Aorta (tissue), 5 donors: ENCODE measurements at places on chromosomes 3 and 15. TPM values are rescaled to one million over a fixed set of nuclear protein-coding genes. Genes with fewer than 3 reads are reported as not detected.

DNA sequence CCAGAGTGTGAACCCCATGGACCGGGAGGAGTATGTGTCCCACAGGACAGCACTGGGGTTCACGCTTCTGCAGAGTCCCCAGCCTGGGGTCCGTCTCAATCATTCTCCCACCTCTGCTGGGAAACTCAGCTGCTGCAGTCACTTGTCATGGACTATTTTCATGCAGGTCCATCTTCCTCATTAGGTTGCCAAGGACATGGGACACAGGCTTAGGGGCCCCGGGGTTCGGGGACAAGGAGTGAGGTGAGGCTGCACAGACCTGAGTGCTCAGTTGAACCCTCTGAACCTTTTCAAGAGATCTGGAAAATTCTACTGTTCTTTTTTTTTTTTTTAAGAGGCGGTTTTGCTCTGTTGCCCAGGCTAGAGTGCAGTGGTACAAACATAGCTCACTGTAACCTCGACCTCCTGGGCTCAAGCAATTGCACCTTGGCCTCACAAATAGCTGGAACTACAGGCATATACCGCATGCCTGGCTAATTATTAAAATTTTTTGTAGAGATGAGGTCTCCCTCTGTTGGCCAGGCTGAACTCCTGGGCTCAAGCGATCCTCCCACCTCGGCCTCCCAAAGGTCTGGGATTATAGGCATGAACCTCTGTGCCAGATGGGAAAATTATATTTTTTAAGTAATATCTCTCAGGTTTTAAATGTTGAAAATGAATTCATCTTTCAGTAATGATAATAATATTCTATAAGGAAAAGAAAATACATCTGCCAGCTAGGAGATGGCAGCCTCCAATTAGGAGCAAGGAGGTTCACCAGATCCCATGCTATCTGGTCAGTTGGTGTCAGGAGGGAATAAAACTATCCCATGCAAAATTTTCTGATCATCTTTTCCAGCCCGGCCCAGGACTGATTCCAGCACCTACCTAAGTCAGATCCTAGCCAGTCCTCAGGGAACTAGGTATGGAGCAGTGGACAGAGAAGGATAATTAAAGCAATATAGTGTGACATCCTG, 45.2 kb downstream of the RPN1 start:
- no peak for DNase-seq

GRCh38 chr15:33844597-33844996, 123.7 kb upstream of the CHRM5 start:
- no peak for DNase-seq

DNA sequence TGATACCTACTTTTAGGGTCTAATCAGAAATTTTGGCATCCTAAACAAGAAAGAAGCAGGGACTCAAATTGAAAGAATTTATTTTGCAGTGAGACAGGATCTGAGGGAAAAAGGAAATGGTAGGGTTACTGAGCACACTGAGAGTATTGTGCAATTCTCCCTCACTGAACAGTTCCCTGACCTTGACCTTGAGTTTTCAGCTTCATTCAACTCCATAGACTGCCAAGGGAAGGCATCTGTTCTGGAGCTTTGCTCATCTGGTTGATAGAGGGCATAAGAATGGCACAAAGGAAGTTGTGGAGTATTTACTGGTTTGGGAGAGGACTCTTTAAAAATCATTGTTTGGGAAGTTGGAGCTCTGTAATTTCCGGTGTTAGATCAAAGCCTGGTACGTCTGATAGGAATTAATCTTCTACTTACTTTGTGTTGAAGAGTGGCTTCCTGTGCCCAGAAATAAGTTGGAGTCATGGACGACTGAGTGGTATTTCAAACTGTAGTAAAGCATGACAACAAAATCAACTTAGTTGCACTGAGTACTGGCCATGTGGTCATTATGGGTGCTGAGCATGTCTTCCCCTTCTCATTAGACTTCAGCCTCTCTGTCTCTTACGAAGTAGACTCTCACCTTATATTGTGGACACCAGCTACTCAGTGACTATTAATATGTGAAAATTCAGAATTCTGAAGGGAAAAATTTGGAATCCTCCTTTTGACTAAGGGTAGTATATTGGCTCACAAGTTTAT, 40.8 kb downstream of the CLDN1 start:
- no peak for DNase-seq

GRCh38 chr15:94910166-94910565, 678.8 kb downstream of the MCTP2 start:
- DNase-seq: no peak

DNA sequence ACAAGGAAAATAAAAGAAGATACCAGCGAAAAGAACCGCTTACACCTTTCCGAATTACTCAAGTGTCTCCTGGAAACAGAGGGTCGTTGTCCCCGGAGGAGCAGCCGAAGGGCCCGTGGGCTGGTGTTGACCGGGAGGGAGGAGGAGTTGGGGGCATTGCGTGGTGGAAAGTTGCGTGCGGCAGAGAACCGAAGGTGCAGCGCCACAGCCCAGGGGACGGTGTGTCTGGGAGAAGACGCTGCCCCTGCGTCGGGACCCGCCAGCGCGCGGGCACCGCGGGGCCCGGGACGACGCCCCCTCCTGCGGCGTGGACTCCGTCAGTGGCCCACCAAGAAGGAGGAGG, 325 bp downstream of the ALCAM start:
- DNase-seq: peak; percentile 64

GRCh38 chr3:108410531-108410984, 99.8 kb downstream of the MYH15 start:
- no peak for DNase-seq

Gene PLSCR2
- 1.0 TPM for total RNA-seq

Gene TBC1D21
- total RNA-seq: not detected
